ENCODE measurements at places on chromosomes 7 and 10. TPM values are rescaled to one million over a fixed set of nuclear protein-coding genes. Genes with fewer than 3 reads are reported as not detected.
A peak's percentile ranks its signal among the peaks of the same experiment; 100 is the strongest.

The LLCFC1 gene
- total RNA-seq = not detected

DNA sequence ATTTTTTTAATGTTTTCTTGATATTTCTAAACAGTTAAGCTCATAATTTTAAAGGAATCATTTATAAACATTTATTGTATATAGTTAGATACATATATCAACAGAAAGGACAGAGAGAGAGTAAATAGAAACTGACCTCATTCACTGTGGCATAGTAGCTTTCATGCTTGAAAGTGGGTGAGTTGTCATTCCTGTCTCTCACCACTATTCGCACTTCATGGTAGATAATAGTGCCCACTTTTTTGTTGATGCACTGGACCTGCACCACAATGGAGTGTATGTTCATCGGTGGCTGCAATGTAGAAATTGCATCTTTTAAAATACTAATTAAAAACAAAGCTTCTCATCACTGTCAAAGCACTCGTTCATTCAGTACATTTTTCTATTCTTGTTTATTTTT, 432.0 kb downstream of the PCDH15 start:
- no peak for DNase-seq

The SEPTIN7 gene
- total RNA-seq = 627 TPM

- peak; percentile 75 for DNase-seq
Measured at GRCh38 chr7:24576171-24577025, 3.1 kb downstream of the PALS2 start.

DNA sequence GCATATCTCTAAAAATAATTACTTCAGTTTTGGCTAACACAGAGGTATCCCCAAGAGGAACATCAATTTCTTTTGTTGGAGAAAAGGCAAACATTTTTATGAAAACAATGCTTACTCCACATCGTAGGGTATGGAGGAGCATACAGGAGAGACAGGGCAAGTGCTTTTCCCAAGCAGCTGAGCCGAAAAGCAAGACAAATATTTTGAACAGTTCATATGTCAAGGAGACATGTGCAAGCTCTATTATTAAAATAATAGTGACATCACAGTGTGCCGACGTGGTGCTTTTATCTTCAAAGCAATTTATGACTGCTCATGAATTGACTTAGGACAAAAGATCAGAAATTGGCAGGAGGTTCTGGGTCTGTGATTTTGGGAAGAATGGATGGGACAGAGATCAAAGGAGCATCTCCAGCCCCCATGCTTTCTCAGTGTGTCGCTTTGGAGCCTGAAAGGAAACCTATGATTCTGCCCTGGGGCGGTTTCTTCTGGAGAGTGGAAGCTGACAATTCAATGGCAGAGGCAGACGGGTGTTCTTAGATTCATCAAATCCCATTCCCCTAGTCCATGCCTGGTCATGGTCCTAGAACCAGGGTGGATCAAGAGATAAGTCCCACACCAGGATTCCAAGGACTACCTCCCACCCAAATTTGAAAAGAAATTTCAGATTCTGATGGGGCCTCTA, 97.1 kb downstream of the JCAD start:
- no peak for DNase-seq

DNA sequence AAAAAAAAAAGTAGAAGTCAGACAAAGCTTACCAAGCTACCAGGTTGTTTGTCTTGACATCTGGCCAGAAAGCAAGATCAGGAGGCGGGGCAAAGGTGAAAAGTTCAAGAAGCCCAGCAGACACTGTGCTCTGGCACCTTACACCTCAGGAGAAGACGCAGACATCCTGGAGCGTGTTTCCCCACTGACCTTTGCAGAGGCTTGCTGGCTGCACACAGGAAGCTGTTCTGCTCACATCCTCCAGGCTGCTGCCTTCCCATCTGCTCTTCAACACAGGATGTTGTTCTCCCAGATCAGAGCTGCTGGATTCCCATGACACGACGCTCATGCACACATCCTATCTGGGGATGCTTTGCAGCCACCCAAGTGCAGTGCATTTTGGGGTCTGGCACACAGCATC, 174.4 kb upstream of the KIAA1217 start:
- peak; percentile 12 for DNase-seq

The RGR gene
- total RNA-seq = not detected

Measured in Daoy (cell line).